NCI-H1048 (cell line): ENCODE measurements at places on chromosomes 5 and 9.

GRCh38 chr9:27548055-27548741 lies 18.6 kb upstream of the MOB3B start:
- DNase-seq: no peak

DNA sequence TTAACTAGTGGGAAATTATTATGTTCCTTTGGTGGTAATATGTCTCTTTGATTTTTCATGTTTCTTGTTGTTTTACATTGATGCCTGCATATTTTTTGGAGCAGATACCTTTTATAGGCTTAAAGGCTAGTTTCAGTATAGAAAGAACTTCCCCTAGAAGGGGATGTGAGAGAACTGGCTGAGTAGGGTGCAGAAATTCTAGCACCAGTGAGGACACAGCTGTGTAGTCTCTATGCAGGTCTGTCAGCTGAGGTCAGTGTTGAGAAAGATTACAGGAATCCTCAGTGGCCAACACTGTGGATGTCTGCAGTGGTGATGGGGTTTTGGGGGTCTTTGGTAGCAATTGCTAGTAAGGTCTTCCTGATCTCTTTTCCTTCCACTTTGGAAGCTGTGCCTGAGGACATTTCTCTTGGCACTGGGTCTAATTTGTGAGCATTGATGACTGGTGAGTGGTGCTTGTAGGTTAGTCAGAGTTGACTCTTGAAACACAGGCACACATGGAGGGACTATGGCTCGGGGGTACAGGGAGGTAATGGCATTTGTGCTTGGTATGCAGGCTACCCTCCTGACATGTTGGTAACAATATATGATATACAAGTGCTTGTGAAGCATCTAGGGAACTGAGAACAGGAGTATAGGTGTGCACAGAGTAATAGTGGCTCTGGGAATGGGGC lies 221.4 kb downstream of the SPATA31D1 start:
- no peak for DNase-seq

DNA sequence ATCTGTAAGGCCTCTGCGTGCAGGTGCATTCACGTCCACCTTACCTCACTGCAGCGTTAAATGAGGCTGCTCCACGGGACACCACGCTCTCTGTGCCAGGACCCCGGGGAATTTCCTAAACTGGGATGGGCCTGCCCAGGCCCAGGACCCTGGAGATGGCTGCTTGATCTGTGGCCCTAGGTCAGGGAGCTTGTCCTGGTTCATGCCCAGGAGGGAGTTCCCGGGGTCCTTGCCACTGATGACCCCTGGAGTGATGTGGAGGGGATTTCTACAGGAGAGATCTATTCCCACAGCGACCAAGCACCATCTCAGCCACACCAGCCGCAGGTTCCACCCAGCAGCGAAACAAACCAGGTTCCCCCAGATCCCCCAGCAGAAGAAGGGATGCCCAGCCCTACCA lies 3.5 kb downstream of the OR2V1 start:
- DNase-seq: no peak

- no peak for DNase-seq
These were observed 126.1 kb downstream of the OLFM1 start for GRCh38 chr9:135213566-135213965.

GRCh38 chr5:169412831-169413230 lies 111.9 kb upstream of the SLIT3 start:
- no peak for DNase-seq

DNA sequence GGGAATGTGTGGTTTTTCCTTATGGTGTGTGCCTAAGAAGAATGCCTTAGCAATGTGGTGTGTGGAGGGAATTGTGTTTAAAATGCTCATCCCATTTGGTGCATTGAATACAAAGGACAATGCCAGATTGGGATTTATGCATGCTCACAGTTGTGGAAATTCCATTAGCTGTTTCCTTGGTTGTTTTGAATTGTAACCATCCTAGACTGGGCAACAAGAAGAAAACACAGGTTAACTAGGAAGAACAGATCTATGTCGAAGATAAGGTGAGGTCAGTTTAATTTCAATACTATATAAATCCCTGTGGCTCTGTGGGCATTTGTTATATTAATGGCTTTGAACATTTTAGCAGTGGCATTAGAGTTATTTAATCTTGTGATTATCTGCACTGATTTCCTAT lies 266.8 kb downstream of the MAT2B start:
- DNase-seq: no peak

GRCh38 chr5:74521401-74521800 lies 119.1 kb downstream of the ENC1 start:
- DNase-seq: peak; percentile 39

GRCh38 chr9:114606068-114606467 lies 5.0 kb upstream of the TMEM268 start:
- DNase-seq: no peak

DNA sequence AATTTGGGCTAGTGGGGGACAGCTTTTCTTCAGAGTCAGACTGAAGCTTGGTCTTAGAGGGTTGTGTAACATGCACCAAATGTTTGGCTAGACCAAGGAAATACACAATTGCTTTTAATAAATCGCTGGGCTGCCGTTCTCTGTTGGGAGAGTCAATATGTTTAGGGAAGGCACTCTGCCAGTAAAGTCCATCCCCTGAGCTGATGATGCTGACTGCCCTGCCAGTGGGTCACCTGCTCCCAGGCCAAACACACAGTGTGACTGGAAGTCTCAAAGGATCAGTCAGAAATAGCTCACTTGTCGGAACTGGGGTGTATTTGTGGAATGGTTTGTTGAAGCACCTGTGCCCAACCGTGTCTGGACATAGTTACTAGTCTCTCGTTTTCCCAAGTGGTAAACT lies 17.9 kb upstream of the ZNF474 start:
- no peak for DNase-seq

DNA sequence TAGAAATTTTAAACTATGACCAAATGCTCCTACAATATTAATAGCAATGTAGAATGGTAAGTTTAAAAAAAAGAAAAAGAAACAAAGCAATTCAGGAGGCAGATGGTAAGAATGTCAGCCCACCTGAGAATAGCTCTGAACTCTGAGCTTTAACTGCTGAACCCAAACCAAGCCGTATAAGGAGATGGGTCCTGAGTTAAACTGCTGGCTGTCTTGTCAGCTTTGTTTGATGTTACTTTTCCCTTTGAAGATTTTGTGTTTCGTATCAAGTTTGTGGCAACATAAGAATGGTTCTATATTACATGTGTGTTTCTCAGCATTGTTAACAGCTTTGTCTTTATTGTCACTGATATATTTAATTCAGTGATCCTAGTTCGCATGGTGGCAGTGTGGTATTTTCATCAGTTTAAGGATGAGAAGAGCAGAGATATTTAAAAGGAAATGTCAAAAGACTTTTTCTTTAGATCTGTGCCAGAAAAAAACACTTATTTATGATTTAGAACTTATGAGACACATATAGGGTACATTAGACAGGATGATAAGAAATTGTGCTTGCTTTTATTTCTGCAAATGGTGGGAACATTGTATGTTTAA lies 390.1 kb downstream of the CCDC171 start:
- DNase-seq: no peak

DNA sequence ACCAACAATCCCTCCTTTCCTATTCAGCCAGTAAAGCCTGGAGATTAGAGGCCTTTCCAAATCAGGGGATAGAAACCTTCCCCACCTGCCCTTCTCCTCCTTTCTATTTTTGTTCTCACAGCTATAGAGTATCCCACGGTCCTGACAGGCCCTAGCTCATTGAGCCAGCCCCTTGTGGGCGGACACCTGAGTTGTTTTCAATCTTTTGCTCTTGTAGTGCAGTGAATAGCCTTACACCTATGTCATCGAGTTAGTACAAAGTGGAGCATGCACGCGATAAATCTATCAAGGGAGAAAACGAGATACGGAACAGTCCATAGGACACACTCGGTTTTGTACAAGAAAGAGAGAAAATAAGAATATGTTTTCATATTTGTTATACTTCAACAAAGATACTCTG lies 77.2 kb downstream of the TSPAN17 start:
- no peak for DNase-seq

- no peak for DNase-seq
These were observed 20.3 kb upstream of the ANKRD33B start for GRCh38 chr5:10543585-10544040.

DNA sequence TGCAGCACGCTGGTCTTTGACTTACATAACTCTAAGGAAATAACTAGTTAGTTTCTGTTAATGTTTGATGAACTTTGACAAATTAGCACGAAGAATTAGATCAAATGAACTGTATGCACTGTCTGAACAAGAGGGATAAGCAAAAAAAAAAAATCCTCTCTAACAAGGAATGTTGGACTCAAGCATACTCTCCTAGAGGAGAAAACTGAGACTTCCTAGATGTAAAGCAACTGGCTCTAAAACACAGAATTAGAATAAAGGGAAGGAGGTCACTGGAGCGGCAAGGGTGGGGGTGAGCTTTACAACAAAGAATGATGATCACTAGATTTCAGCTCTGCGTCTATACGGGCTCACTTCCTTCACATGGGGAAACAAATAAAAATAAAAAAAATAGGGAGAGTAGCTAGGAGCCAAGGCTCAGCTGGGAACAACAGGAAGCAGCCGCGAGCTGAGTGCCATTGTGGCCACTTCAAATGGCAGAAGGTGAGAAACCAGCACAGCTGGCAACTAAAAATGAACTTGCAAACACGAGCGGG lies 48.7 kb upstream of the CEMIP2 start:
- no peak for DNase-seq
